ENCODE measurements at places on chromosomes 1 and 21.

- no peak for DNase-seq
Observed at GRCh38 chr1:35883635-35884101, 659 bp downstream of the AGO1 start.

GRCh38 chr1:3161176-3161840 is 92.3 kb downstream of the PRDM16 start:
- no peak for DNase-seq

- no peak for DNase-seq
Observed at GRCh38 chr1:67148516-67149178, 13.9 kb upstream of the C1orf141 start.

DNA sequence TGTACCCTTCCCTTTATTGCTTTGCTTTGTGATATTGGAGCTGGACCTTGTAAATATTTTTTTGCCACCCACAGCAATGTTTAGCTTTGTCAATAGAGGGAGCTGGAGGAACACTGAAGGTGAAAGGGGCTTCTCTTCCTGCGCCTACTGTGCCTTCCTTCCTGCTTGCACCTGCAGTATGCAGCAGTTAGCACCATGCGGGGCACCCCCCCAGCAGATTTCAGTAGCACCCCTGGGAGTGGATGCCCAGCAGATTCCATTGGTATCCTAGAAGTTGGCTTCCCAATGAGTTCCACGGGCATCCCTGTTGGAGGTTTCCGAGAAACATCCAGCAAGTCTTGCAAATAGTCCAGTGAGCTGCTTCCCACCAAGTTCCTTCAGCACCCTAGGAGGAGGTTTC is 25.6 kb downstream of the S100A10 start:
- no peak for DNase-seq

- peak; percentile 35 for DNase-seq
Observed at GRCh38 chr1:206634365-206635079, 814 bp upstream of the DYRK3 start.

- DNase-seq: no peak
Observed at GRCh38 chr1:96683931-96684330, 37.7 kb upstream of the PTBP2 start.

DNA sequence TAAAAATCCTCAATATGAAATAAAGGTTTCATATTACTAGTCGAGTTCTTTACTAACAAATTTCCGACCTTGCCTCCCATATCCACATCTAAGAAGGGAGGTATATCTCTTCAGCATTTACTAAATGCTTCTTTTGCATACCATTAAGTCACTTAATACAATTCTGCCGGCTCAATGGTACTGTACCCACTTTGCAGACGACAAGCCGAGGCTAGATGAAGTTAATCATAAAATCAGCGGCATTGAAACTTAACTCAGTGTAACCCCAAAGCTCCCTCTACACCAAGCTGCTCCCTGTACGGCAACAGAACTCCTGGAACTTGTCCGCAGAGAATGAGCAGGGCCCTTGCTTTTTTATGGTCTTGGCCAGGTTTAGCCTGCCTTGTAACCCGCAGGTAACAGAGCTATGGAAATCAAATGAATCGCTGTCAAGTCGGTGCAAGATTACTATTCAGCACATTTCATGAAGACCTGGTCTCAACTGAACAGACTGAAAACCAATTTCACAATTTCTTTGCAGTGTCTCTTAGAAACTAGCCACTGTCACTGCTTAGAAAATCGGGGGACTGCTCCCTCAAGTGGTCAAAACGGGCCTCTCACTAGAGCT is 738 bp downstream of the INTS7 start:
- no peak for DNase-seq

DNA sequence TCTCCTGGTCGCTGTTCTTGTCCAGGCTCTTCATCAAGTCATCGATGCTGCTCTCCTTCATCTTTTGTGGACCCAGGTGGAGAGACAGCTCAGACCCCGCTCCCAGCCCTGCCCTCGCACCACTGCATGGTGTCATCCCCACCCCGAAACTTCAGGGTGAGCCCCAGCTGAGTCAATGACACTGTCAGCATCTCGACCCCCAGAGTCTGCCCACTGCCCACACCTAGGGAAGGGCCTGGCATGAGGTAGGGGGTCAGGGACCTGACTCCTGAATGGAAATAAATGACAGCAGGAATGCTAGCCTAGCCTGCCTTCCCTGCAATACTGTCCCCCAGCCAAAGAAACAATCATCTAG is 1.6 kb upstream of the S100A6 start:
- DNase-seq: no peak

DNA sequence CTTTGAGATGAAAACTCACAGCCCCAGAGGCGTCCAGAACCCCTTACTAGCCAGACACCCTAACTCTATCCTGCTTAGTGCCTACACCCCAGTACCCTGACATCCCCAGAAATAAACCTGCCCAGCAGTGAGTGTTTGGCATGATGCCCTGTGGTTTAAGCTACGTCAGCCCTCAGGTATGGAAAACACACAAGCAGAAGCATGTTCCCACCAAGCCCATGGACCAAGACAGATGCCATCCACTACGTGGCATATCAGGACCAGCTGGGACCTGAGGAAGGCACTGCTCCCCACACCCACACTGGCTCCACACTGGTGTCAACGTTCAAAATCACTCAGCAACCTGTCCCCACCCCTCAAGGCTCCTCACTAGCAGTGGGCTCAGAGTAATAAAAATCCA is 116.4 kb downstream of the SYT2 start:
- DNase-seq: no peak

GRCh38 chr1:67261680-67262079 is 46.0 kb upstream of the IL12RB2 start:
- DNase-seq: peak; percentile 2

GRCh38 chr1:202998836-202999750 is 8.1 kb upstream of the TMEM183A start:
- peak; percentile 17 for DNase-seq

GRCh38 chr1:226549094-226549936 is 751 bp downstream of the STUM start:
- no peak for DNase-seq

GRCh38 chr1:203048555-203049051 is 22.3 kb downstream of the PPFIA4 start:
- no peak for DNase-seq

DNA sequence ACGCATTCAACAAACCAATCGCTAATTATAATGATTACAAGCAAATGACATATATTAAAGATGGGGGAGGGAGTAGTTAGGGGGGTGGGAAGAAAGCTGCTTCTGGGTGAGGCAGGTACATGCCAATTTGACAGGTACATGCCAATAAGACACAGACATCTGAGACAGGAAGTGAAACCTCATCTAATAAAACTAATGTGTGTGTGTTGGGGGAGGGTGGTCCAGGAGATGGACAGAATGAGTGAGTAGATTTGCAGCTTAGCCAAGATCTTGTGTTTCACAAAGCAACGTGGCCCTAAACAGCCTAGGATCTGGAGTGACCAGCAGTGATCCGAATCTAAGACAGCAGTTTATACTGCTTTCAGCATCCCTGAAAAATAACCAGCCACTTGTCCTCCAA is 10.8 kb downstream of the CFAP45 start:
- no peak for DNase-seq

DNA sequence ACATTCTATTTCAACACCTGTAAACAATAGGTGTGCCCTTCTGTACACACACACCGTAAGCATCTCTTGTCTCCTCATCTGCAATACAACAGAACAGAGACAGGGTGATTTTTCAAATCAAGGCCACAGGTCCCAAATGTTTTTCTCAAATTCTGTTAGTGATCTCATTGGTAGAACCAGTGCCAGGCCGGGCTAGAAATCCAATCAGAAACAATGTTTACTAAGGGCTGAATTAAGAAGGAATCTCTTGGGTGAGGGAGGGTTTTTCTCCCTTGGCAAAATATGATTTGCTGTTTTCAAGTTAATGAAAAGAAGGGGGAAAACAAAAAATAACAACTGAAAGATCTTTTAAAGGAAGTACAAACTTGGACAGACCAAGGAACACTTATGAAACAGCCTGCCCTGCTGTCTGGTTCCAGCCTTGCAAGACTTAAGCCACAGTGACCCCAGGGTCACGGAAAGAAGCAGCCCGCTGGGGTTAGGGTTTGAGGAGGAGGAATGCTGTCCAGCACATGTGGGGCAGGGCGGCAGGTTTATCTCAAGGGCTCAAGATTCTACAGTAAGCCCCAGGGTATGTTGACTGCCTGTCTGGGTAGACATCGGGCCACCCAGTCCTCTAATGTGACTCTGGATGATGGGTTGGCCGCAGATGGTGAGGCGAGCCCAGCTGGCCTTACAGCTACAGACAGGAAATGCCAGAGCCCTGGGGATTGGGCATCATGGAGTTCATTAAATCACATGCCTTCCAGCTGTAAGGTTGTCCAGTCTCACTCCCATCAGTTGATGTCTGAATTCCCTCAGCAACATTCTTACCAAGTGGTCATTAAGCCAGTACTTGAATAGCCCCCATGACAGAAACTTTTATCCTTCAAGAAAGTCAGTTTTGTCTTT is 73.3 kb upstream of the SLC44A3 start:
- DNase-seq: no peak

DNA sequence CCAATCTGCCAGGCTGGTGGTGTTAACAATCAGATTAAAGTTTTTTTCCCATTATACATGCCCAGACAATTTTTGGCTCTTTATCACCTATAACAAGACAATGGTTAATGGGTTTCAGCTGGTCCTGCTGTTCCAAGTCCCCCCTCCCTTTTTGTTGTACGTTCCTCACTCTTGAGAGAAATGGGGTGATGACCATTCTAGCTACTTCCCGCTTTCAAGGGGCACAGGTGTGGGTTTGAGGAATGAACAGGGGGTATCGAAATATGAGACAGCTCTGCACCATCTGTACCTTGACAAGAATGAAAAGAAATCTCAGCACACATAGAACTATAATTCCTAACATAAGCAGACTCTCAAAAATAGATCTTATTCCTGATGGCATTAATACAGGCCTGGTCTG is 326.8 kb downstream of the PTPRU start:
- no peak for DNase-seq

- DNase-seq: no peak
Observed at GRCh38 chr21:43854773-43855633, 10.0 kb upstream of the AGPAT3 start.

- no peak for DNase-seq
Observed at GRCh38 chr21:15054606-15055239, 10.1 kb downstream of the NRIP1 start.

GRCh38 chr21:45636951-45637646 is 6.4 kb upstream of the PCBP3 start:
- DNase-seq: no peak

GRCh38 chr1:61051443-61051718 is 31.0 kb upstream of the NFIA start:
- DNase-seq: no peak

- DNase-seq: no peak
Observed at GRCh38 chr1:36160949-36161485, 5.1 kb downstream of the MAP7D1 start.

DNA sequence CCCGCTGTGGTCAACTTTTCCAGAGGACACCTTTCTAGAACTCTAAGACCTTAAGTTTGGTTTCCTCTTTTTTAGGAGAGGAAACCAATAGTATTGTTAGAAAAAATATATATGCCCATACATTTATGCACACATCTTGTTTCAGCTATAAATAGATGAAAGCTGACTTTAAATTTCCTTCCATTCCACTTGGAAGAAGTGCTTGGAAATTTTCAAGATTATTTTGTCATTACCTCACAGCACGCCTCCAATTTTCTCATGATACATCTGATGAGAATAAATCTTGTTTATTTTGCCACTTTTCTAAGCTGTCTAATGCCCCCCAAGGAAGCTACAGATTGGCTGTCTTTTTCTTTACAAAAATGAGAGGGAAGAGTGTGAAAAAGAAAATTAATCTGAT is 65.8 kb downstream of the NIBAN1 start:
- no peak for DNase-seq

- no peak for DNase-seq
Observed at GRCh38 chr1:246733704-246734103, 9.5 kb downstream of the SCCPDH start.

DNA sequence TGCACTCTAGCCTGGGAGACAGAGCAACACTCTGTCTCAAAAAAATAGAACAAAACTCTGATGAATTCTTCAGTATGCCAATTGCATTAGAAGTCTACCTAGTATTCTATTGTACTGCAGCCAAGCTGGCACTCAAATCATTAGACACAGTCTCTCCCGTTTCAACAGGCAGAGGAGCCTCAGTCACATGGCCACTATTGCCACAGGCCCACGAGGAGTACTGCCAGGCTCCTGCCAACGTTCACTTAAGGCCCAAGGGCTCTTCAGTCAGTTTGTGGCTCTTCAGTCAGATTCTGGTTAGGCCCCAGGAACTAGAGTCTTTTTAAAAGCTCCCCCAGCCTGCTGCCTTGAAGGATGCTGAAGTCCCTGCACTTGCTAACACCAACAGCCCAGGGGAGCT is 73.4 kb downstream of the SH3BGR start:
- no peak for DNase-seq

DNA sequence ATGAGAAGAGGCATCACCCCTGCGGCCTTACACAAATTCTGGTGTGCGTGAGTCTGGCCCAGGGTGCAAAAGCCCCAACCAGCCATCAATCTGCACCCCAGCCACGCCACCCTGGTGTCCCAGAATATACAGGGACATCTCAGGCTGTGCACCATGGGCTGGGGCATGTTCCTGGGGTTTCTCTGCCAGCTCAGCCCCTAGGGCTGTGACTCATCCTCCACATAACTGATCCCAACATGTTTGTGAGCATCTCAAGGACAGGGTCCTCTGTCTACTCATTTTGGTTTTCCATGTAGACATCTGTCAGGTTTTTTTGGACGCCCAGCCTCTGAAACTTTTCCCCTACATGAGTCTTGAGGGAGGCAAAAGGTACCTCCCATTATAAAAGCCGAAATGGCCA is 511 bp downstream of the ZNF683 start:
- no peak for DNase-seq
